Aortic smooth muscle cell (primary cell): ENCODE measurements at places on chromosomes 6 and 20. TPM values are rescaled to one million over a fixed set of nuclear protein-coding genes. Genes with fewer than 3 reads are reported as not detected.

Gene ZBTB9
- 4.4 and 4.8 TPM in 2 replicates for total RNA-seq

Gene SLA2
- total RNA-seq = not detected in 2 replicates

Gene KIFC1
- 10.3 and 18.8 TPM in 2 replicates for total RNA-seq

Gene ZNF831
- total RNA-seq = not detected in 2 replicates

Gene TP53TG5
- total RNA-seq = 0.19 TPM in 1 of 2 replicates, not detected in the other

Gene HFE
- 16.8 and 18.8 TPM in 2 replicates for total RNA-seq

Gene CLPSL2
- not detected in 2 replicates for total RNA-seq
